ENCODE measurements at places on chromosomes 12 and 14.

GRCh38 chr14:71403656-71404055 lies 496.4 kb downstream of the PCNX1 start:
- peak; percentile 20 for DNase-seq

- DNase-seq, result no peak
Measured at GRCh38 chr12:58811346-58811745, 109.0 kb downstream of the LRIG3 start.

- no peak for DNase-seq
Measured at GRCh38 chr12:106287364-106287763, 15.2 kb upstream of the TCP11L2 start.

DNA sequence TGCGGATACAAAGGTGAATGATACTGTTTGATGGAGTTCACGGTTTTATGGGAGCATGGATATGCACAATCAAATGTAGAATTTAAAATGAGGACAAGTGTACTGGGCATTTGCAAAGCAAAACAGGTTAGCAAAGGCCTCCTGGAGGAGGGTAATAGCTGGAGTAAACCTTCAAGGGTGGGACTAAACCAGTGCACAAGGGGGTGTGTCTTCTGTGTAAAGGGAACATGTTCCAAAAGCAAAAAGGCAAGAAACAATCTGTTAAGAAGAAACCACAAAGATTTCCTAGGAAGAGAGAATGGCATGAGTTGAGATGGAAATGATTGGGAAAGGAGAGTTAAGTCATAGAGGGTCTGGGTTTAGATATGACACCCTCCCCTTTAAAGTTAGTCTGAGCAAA lies 109.2 kb upstream of the SLCO1C1 start:
- DNase-seq, result no peak

DNA sequence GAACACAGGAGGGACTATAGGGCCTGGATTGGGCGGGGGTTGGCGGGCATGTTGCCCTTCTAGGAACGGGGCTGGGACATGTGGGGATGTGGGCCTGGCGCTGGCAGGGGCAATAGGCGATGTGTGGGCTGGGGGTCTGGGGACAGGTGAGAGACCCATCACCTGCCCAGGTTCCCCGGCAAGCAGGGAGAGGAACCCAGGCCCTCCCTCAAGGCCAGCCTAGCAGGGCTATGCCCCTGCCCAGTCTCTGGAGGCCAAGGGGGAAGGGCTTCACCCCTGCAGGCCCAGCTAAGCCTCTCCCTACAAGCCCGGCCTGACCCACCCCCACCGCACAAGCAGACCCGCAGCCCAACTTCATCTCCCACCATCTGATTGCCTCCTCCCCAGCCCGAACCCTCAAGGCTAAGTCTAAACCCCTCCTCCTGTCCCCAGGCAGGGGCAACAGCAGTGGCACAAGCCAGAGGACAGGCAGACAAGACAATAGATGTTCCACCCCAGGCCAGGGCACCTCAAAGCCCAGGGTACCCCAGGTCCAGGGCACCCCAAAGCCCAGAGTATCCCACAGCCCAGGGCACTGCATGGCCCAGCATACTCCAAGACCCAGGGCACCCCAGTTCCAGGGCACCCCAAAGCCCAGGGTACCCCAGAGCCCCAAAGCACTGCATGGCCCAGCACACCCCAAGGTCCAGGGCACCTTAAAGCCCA lies 6.5 kb downstream of the JAG2 start:
- DNase-seq, result no peak

GRCh38 chr12:116559162-116559935 lies at the start of gene MAP1LC3B2:
TSS of gene MAP1LC3B2 (plus strand) at chr12:116559381. CDS start at chr12:116575943, 16,562 bp downstream.
- peak; percentile 88 for DNase-seq

DNA sequence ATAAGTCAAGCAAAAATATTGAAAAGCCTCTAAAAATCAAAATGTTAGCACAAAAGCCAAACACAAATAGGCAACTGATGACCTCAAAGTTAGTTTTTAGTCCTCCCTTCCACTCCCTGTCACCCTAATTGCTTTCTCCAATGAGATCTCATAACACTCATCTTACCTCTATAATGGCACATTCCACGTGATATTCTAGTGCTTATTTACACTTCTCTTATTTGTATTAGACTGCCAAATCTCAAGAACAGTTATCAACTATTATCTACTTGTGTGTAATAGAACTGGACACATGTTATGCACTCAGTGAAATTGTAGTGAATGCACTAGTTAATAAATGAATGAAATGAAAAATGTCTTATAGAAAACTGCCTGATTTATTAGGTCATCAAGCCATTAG lies 55.5 kb upstream of the AVPR1A start:
- DNase-seq, result no peak

DNA sequence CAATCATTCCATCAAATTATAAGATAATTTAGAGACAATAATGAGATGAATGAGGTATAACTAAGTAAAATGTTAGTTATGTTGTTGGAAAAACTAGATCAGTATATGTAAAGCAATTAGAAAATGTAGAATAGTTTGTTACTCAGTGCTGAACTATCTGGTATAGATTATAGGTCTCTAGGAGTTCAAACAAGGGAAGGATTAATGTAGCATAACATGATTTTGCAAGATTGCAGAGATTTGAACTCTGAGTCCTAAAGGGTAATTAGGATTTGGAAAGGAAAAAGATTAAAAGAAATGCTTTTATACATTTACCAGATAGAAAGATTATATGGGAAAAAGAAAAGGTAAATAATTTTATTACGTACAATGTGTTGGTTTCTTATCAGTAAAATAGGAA lies 246.3 kb downstream of the KCNC2 start:
- DNase-seq, result no peak

DNA sequence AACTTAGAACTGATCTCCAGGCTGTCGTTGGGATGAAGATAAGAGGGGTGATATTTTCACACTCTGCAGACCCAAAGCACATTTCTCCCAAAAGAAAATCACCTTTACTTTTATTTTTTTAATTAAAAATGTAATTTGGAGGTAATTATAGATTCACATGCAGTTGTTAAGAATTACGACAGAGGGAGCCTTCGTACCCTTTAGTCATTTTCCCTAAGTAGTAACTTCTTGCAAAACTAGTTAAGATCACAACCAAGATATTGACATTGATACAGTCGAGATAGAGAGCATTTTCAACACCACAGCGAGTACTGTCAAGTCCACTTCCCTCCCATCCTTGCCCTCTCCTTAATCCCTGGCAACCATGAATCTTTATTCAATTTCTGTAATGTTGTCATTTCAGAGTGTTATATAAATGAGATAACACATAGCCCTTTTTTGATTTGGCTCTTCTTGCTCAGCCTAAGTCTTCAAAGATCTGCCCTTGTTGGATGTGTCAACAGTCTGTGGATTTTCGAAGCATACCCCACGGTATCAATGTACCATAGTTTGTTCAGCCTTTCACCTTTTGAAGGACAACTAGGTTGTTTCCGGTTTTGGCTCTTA lies 39.6 kb downstream of the DNAH10 start:
- DNase-seq, result no peak

DNA sequence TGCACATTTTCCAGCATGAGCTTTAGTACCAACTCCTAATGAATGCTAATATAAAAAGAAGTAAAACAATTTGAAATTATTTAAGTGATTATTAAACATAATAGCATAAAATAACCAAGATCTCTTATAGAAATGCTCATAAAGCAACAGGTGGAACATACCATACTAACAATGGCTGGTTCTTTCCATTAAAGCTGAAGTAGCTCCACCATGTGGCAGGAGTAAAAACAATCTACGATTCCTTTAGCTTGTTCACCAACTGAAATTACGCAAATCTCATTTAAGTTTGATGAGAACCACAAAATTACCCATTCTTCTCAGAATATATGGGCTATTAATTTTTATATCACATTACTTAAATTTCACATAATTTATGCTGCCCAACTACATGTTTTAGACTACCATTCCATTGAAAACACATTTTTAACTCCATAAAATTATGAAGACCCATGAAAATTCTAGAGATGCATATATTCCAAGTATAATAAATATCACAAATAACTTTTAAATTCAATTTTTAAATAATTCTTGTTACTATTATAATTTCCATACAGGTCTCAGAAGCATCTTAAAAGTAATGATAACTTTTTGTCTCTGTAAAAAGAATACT lies 213.6 kb downstream of the DAD1 start:
- no peak for DNase-seq

DNA sequence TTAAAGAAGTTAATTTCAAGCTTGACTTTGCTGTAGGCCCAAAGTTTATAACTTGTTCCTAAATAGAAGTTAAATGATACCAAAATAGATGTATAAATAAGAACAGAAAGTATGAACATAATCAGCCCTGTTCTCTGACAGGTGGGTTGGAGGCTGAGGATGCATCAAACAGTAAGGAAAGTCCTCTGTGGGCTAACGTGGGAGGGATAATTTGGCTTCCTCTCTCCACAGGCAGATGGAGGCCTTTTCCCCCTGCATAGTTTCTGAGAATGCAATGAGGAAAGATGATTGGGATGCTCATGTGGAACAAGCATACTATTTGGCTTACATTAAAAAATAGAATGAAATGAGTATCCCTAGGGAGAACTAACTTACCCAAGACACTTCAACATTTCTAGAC lies 56.5 kb downstream of the GARIN6 start:
- DNase-seq, result no peak

- DNase-seq, result no peak
Measured at GRCh38 chr14:67883717-67884116, 64.1 kb downstream of the RAD51B start.

DNA sequence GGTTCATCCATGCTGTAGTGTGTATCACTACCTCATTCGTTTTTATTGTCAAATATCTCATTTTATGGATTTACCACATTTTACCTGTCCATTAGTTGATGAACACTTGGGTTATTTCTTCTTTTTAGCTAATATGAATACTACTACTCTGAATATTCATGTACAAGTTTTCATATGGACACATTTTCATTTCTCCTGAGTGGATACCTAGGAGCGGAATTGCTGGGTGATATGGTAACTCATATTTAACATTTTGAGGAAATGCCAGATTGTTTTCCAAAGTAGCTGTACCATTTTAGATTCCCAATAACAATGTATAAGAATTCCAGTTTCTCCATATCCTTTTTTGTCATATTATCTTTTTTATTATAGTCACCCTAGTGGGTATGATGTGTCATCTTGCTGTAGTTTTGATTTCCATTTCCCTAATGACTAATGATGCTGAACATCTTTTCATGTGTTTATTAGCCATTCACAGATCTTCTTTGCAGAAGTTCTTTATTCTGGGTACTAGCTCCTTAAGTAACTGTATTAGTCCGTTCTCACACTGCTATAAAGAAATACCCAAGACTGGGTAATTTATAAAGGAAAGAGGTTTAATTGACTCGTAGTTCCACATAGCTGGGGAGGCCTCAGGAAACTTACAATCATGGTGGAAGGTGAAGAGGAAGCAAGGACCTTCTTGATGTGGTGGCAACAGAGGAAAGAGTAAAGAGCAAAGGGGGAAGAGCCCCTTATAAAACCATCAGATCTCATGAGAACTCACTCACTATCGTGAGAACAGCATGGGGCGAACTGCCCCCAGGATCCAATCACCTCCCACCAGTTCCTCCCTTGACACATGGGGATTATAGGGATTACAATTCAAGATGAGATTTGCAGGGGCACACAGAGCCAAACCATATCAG lies 11.9 kb downstream of the NRDE2 start:
- DNase-seq, result no peak

DNA sequence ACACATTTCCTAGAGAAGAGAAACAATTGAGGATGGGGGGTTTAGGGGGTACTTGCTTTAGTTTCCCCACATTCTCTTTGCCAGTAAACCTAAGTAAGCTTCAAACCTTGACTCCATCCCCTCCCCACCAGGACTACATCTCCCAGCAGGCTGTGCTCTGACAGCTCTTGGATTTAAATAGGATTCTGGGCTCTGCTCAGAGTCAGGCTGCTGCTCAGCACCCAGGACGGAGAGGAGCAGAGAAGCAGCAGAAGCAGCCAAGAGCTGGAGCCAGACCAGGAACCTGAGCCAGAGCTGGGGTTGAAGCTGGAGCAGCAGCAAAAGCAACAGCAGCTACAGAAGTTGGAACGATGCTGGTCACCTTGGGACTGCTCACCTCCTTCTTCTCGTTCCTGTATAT lies 20.6 kb downstream of the RDH12 start:
- no peak for DNase-seq

DNA sequence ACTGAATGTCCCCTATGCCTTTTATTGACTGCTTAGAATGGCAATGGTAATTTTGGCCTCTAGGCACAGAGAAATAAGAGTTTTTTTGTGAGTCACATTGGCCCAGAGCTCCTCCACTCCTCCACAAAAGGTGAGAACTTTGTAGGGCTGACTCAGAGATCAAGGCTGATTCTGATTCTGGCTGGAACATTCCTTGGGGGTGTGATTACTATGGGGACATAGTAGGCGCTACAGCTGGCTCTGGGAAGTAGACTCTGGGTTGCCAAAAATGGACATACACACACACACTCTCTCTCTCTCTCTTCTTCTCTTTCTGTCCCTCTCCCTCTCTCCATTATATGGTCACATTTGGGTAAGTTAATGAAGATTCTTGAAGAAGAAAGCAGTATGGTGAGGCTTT lies 174.6 kb upstream of the DDHD1 start:
- DNase-seq, result no peak

- no peak for DNase-seq
Measured at GRCh38 chr12:1579651-1580435, 14.5 kb downstream of the FBXL14 start.

DNA sequence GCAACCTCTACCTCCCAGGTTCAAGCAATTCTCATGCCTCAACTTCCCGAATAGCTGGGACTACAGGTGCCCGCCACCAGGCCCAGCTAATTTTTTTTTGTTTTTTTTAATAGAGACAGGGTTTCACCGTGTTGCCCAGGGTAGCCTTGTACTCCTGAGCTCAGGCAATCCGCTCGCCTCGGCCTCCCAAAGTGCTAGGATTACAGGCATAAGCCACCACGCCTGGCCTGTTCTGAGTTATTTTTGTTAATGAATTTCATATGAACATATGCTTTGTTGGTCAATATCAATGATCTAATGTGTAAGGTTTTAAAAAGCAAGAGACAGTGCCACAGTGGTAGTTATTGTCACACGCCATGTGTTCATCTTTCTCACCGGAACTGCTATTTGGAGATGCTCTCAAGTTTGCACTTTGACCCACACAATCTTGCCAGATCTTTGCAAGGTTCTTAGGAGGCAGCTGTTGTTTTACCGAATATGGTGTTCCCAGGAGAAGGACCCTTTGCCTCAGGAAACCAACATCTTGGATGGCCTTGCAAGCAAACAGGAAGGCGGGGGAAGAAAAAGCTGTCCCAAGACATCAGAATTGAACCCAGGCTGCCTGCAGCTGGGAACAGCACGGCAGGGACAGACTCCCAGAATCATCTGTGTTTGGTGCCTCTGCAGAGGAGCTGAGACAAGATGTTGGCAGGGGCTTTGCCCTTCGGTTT lies 30.0 kb downstream of the GALNT16 start:
- no peak for DNase-seq

- no peak for DNase-seq
Measured at GRCh38 chr12:126262829-126263228, 1197.6 kb downstream of the AACS start.

- no peak for DNase-seq
Measured at GRCh38 chr14:74985028-74985310, 17.8 kb upstream of the EIF2B2 start.

GRCh38 chr12:58554522-58555157 lies 365.7 kb downstream of the LRIG3 start:
- no peak for DNase-seq

Measured in CD4-positive, alpha-beta T cell treated with Interleukin-6 at 100 ng/mL for 8 hours (primary cell).